Endothelial cell of umbilical vein (primary cell): ENCODE measurements at places on chromosomes 12 and 14.
A peak's percentile ranks its signal among the peaks of the same experiment; 100 is the strongest.

DNA sequence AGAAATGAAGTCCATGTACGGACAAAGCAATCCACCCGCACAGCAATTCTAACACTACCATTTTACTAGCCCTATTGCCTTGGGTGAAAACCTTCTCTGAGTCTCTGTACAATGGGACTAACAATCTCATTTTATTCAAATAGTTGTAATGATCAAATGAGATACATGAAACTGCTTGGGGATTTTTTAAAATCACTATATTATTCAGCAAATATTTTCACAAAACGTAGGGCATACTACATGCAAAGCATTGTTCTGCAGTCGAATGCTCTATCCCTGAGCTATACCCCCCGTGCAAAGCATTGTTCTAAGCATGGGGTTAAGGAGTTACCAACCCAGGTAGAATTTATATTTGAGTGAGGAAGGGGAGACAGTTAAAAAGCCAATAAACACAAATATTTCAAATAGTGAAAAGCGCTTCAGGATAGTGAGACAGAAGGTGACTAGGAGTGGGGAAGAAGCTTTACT, 554 bp upstream of the ATF7 start:
- DNase-seq = no peak

DNA sequence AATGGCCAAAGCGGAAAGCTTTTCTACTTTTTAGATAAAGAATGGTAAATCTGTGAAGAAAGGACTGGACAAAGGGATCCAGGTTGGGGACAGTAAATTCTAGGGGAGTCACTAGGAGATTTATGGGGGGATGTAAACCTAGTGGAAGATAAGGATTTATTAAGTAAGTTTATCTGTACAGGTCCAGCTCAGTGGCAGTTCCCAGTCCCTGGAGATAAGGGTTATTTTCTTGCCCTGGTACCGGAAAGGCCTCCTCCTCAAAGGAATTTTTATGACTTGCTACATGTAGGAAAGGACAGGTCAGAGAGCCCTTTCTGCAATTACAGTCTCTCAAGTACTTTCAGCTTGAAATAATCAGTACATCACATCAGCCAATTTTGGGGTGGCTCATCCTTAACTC, 72.6 kb upstream of the BICD1 start:
- DNase-seq = peak; percentile 82

DNA sequence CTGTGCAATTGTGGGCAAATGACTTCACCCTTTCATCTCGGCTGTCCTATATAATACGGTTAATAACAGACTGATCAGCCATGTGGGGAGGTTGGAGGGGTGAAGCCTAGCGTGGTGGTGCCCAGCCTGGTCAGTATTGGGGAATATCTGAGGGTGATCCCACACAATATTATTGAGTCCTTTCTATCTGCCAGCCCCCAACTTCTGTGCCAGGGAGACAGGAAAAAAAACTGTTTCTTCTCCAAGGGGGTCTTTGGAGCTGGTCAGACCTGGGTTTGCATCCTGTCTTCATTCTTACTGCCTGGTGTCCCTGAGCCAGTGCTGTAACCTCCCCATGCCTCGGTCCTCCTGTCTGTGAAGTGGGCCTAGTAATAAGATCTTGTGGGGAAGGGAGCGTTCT, 6.5 kb downstream of the CYP46A1 start:
- DNase-seq = no peak

GRCh38 chr12:15982921-15983320, 71.8 kb downstream of the DERA start:
- no peak for DNase-seq

DNA sequence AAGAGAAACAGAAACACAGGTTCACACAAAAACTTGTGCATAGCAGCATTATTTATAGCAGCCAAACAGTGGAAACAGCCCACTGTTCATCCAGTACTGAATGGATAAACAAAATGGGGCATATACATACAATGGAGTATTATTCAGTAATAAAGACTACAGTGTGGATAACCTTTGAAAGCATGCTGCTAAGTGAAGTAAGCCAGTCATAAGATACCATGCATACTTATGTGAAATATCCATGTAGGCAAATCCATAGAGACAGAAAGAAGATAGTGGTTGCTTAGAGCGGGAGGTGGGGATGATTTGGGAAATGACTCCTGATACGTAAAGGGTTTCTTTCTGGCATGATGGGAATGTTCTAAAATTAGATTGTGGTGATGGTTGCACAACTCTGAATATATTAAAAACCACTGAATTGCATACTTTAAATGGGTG, 99.4 kb downstream of the CRADD start:
- no peak for DNase-seq
